Brain (organoid and tissue), 16 donors: ENCODE measurements at places on chromosomes 2 and 18.

GRCh38 chr2:106129150-106129549, 65.0 kb downstream of the UXS1 start:
- DNase-seq = no peak

- peak; percentile 93 for DNase-seq
Observed at GRCh38 chr18:13221869-13222855, 3.6 kb downstream of the LDLRAD4 start.

DNA sequence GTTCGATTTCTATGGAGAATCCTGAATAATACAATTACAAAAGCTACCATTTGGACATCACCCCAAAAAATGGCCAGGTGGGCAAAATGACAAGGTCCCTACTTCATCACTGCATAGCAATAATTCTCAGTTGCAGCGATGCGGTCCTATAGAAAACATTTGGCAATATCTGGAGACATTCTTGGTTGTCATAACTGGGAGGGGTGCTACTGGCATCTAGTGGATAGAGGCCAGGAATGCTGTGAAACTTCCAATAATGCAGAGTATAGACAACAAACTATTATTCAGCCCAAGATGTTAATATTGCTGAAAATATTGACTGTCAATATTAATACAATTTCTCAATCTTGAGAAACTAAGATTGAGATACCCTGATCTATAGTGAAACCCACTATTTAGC, 637.8 kb upstream of the PKDCC start:
- DNase-seq = peak; percentile 9

DNA sequence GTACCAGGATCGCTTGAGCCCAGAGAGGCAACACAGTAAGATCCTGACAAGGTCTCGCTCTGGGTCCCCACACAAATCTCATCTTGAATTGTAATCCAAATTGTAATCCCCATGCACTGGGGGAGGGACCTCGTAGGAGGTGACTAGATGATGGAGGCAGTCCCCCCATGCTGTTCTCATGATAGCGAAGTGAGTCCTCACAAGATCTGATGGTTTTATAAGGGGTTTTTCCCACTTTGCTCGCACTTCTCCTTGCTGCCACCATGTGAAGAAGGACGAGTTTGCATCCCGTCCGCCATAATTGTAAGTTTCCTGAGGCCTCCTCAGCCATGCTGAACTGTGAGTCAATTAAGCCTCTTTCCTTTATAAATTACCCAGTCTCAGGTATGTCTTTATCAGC, 46.0 kb upstream of the SERTAD2 start:
- no peak for DNase-seq

GRCh38 chr2:96882230-96882629, 12.3 kb upstream of the SEMA4C start:
- no peak for DNase-seq

- no peak for DNase-seq
Observed at GRCh38 chr18:13137670-13138419, 80.7 kb upstream of the LDLRAD4 start.

DNA sequence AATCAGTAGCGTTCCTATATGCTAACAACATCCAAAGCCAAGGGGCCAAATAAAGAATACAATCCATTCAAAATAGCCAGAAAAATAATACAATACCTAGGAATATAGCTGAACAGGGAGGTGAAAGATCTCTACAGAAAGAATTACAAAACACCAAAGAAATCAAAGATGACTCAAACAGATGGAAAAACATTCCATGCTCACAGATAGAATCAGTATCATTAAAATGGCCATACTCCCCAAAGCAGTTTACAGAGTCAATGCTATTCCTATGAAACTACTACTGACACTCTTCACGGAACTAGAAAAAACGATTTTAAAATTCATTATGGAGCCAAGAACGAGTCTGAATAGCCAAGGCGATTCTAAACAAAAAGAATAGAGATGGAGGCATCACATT, 57.4 kb downstream of the CCBE1 start:
- no peak for DNase-seq
